ENCODE measurements at places on chromosomes 1 and 21.

DNA sequence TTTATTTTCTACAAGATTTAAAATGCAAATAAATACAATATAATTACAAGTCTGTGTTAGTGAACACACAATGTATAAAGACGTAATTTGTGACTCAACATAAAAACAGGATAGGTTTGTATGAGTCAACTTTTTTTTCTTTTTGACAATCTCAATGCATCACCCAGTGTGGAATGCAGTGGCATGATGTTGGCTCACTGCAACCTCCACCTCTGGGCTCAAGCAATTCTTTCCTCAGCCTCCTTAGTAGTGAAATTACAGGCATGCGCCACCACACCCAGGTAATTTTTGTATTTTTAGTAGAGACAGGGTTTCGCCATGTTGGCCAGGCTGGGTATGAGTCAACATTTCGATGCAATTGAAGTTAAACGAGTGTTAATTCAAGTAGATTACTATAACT lies 5.9 kb upstream of the SPRR2E start:
- DNase-seq: no peak

DNA sequence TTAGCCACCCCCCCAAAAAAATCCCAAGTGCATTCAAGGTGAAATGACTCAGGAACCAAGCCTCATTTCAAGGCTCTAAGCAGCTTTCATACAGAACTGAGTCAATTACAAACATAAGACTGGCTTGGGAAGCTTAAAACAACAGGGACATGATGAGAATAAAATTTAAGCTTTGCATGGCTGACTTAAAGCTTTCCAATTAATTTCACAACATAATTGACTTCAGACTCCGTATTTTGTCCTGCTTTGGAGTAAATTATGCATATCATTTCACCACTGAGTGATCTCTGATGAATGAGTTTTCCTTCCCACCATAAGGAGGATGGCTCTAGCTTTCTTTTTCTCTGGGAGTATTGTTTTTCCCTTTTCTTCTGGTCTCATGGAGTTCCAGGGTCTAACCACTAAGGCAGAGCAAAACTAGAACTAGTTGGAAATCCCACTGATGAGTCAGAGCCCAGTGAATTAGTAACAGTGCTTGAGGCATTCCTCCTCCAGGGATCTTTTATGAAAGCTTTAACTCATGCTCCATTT lies 72.8 kb downstream of the XCL2 start:
- no peak for DNase-seq

GRCh38 chr1:88878731-88879130 lies 12.6 kb downstream of the GTF2B start:
- no peak for DNase-seq

DNA sequence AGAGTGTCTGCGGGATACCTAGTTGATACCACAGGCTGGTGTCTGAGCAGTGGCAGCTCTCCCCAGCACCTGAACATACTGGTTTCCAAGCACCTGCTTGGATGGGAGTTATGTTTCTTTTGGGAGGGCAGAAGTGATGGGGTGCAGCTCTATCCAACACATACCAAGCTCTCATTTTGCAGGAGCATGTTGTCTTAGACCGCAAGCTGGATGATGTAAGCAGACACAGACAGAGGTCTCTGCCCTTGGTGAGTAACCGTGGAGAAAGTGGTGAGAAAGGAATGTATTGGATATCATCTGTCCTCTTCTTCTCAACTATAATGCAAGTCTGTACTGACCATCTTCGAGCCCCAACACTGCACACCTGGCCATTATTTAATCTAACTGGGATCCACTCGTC lies 37.4 kb downstream of the ZNF496 start:
- DNase-seq: no peak

- DNase-seq: no peak
Measured at GRCh38 chr1:34365295-34365694, 188.6 kb downstream of the C1orf94 start.

GRCh38 chr1:119987686-119988085 lies 81.8 kb downstream of the NOTCH2 start:
- DNase-seq: no peak

- DNase-seq: no peak
Measured at GRCh38 chr21:21003701-21004100, 5.5 kb downstream of the NCAM2 start.

Measured in T-helper 22 cell (primary cell).